CD4-positive, CD25-positive, alpha-beta regulatory T cell (primary cell): ENCODE measurements at places on chromosomes 2 and 18.

GRCh38 chr2:169540146-169540545 is 30.6 kb downstream of the KLHL41 start:
- DNase-seq = no peak

GRCh38 chr2:210611466-210611865 is 55.1 kb downstream of the CPS1 start:
- no peak for DNase-seq

- no peak for DNase-seq
Observed at GRCh38 chr2:197435598-197436420, 981 bp upstream of the SF3B1 start.

GRCh38 chr2:17282245-17282644 is 236.0 kb downstream of the RAD51AP2 start:
- no peak for DNase-seq

GRCh38 chr2:234528410-234529148 is 31.7 kb upstream of the ARL4C start:
- DNase-seq = no peak

DNA sequence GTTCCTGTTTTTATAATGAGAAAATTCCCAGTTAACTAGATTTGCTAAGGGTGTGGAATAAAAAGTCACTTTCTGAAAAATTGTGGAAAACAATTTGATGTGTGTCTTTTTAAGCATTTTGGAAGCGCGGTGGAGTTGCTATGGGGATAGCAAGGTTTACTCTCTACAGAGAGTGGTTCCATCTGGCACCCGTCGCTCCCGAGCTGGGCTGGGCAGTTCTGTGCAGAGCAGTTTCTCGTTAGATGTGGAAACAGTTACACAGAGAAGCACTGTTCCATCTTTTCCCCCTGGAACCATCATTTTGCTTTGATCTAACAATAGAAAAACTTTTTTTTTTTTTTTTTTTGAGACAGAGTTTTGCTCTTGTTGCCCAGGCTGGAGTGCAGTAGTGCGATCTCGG is 17.4 kb downstream of the LDLRAD4 start:
- no peak for DNase-seq

DNA sequence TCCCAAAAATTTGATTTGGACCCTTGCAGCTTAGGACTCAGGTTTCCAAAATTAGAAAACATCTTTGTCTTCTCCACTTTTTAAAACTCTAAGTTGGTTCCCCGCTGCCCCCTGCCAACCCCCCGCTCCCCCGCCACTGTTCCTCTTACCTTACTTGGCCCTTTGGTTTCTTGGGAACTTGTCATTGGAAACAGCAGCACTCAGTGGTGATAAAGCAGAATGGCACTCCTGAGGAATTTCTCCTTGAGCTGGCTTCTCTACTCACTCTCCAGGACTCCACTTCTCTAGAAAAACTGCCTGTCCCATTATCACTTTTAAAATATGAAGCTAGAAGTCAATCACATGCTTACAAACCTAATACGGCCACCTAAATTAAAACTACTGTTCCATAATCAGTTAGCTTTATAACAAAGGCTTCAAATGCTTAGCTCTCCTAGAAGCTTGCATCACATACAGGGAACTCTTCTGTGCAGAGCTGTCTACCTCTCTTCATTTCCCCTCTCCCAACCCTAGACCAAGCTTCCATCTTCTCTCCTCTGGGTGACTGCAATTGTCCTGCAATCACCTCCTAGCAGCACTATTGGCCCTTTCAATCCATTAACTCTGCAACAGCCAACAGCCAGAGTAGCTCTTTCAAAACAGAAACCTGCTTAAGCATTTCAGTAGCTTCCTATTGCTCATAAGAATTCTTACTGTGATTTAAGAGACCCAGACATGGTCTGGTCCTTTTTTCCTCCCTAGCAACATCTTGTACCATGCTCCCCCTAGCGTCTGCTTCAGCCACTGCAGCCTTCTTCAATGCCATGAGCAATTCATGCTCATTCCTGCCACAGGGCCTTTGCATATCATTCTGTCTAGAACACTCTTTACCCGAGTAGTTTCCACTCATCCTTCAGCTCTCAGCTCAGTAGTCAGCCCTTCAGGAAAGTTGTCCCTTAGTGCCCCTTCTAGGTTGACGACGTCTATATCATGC is 15.2 kb upstream of the PLEKHM3 start:
- peak; percentile 53 for DNase-seq

- no peak for DNase-seq
Observed at GRCh38 chr2:113171334-113172075, 2.3 kb upstream of the PSD4 start.

DNA sequence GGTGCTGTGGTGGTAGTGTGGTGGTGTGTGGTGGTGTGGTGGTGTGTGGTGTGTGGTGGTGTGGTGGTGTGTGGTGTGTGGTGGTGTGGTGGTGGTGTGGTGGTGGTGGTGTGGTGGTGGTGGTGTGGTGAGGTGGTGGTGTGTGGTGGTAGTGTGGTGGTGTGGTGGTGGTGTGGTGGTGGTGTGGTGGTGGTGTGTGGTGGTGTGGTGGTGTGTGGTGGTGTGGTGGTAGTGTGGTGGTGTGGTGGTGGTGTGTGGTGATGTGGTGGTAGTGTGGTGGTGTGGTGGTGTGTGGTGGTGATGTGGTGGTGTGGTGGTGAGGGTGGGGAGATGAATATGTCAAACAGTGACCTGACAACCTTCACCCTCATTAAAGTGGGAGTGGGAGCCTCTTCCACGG is 55.6 kb upstream of the DLGAP1 start:
- no peak for DNase-seq

- no peak for DNase-seq
Observed at GRCh38 chr2:161391737-161392506, 24.2 kb upstream of the TBR1 start.

DNA sequence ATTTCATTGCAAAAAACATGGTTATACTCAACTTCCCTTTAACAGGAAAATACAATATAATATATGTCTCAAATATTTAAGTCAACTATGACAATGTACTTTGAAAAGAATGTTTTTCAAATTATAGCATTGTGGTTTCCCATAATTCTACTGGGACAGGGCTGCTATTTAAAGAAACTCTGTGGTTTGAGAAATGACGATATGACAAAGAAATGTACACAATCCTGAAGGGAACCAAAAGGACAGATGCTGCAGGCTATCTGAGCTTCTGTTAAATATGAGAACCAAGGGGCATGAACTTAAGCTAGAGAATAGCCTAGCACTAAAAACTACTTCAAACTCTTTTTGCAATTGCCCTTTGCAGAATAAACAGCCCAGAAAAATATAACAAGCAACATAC is 415.9 kb downstream of the GRB14 start:
- no peak for DNase-seq

DNA sequence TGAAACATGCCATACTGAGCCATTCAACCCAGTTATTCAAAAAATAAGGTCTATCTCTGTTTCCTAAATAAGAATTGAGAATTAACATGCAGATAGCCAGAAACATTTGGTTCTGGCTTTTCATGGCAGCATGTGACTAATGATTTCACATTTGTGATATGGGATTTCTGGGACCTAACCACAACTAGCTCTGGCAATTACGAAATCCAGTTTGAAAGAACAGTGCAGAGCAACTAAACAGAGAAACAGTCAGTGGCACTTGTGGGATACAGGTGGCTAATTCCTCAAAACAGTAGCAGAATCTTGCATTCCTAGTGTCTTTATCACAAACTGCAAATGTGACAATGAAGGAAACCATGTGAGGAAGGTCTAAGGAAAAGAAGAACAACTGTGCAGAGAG is 637.8 kb upstream of the CHAC2 start:
- no peak for DNase-seq

DNA sequence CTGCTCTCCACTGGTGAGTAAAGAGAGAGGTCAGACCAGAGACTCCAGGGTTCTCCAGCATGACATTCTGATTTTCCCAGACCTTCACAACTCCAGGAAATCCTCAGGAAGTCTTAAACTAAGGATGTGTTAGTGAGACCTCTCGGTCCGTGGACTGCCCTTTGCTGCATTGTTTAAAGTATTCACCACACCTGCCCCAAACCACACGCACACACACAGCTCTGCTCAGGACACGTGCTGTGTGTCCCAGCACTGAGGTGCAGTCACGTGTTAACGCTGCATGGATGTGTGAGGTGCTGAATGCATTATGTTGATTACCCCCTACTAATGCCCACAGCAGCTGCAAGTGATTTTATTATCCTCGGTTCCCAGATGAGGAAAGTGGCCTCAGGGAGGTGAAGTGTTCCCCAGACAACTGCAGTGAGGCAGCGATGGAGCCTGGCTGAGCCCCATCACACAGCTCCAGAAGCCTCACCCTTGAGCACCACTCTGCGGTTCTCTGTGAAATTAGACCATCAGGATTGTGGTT is 68.4 kb downstream of the TRAPPC12 start:
- DNase-seq = no peak

- DNase-seq = no peak
Observed at GRCh38 chr2:197801033-197801432, 3.4 kb upstream of the PLCL1 start.

DNA sequence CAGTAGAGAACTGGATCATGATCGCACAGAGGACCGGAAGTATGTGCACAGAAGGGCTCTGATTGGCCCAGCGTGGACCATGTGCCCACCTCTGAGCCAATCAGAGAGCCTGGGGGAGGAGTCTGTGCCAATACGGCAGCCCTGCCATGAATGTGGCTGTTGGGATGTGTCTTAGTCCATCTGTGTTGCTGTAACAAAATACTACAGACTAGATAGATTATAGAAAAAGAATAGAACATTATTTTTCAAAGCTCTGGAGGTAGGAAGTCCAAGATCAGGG is 132.0 kb downstream of the NDUFA10 start:
- DNase-seq = no peak

GRCh38 chr2:68319398-68320117 is at the start of gene CNRIP1:
CNRIP1 (minus strand) TSS chr2:68319949; CDS start chr2:68319400, 549 bp downstream.
- DNase-seq = no peak

DNA sequence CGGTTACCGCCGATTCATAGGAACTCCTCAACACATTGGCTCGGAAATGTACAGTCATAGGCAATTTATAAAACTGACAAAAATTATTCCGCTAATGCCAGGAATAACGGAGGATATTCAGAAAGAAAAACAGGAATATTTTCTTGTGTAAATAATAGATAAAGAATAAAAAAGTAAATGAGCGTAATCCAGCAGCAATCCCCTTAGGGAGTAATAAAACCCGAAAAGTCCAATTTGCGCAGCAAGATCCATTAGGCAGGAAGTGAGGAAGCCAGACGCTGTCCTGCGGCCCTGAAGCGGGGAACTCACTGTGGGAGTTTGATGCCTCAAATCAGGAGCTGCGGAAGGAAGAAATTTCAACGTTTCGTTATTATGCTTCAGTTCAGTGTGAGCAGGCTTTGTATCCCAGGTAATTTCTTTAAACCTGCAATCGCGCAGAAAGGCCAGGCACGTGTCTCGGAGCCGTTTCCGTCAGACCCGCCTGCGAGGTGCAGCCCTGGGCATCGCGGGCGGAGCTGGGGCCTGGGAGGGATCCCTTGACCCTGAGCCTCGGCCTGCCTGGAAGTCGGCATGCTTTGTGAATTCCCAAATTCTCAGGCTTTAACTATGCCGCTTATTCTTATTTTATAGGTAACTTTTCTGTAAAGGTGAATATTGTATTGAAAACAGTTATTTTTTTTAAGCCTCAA is 180.9 kb upstream of the ALKAL2 start:
- no peak for DNase-seq

DNA sequence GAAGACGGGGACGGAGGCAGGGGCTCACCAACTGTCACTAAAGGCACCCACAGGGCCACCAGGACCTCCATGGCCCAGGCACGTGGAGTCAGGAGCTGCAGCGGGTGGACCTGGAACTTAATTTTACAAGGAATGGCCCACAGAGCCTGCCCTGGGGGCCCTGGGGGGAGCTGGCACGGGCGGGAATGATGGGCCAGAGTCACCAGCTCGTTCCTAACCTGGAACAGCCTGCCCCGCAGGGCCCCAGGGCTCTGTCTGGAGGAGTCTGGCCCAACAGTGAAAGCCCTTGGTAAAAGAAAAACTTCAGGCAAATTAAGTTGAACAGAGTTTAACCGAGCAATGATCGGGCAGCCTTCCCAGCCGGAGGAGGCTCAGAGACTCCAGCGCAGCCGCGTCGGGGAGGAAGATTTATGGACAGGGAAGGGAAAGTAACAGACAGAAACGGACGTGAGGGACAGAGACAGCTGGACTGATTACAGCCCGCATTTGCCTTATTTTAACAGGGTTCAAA is 118.4 kb upstream of the TMEM18 start:
- DNase-seq = no peak

GRCh38 chr18:69400253-69400975 is at the start of gene DOK6:
DOK6 (plus strand) TSS chr18:69400888.
- DNase-seq = no peak

GRCh38 chr2:169828141-169828811 is 1.0 kb downstream of the UBR3 start:
- DNase-seq = peak; percentile 41

GRCh38 chr2:86275384-86275799 is 62.0 kb downstream of the REEP1 start:
- DNase-seq = no peak

GRCh38 chr2:10048501-10049171 is 5.3 kb downstream of the KLF11 start:
- DNase-seq = no peak

DNA sequence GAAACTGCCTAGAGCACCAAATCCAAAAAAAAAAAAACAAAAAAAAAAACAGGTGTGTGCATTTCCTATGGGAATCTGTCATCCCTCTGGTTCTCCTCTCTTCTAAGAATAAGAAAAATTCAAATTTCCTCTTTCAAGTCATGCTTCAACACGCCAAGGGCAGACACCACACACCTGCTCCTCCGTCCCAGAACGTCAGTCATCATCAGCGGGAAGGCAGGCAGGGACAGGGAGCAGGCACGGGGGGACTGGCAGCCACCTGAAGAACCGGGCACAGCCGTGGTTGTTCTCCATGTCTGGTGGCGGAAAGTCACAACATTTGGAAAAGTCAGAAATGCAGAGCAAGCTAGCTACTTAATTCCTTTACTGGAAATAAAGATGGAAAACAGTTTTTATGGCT is 214.8 kb downstream of the IKZF2 start:
- DNase-seq = no peak

DNA sequence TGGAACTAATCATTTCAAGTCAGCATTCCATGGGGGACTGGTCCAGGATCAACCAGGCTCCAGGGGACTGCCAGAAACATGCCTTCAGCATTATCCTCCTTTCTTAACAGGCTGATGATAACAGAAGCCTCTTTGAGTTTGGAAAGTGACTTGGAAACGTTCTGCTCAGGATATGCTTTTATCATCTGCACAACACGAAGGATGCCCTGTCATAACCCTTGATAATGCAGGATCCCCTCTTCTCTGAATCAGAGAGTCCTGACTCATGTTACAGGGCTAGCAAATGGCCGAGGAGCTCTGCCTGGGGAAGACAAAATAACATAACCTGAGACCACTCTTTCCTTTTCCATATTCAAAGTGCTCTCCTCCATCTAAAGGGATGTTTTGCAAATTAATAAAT is 6.7 kb downstream of the SCYGR3 start:
- DNase-seq = no peak

GRCh38 chr2:239804161-239805042 is 220.7 kb downstream of the NDUFA10 start:
- DNase-seq = no peak

GRCh38 chr2:230144355-230144754 is 75.4 kb downstream of the SP110 start:
- no peak for DNase-seq

GRCh38 chr18:5391409-5391808 is 95.9 kb upstream of the ZBTB14 start:
- no peak for DNase-seq

GRCh38 chr18:907115-907884 is 2.6 kb downstream of the ADCYAP1 start:
- DNase-seq = no peak

- no peak for DNase-seq
Observed at GRCh38 chr2:28610583-28611201, 114.8 kb downstream of the PLB1 start.
